Esophagus squamous epithelium (tissue), 5 donors: ENCODE measurements at places on chromosomes 3 and 15. TPM values are rescaled to one million over a fixed set of nuclear protein-coding genes. Genes with fewer than 3 reads are reported as not detected.

GRCh38 chr3:108292905-108293328, 3.4 kb upstream of the HHLA2 start:
- no peak for DNase-seq

DNA sequence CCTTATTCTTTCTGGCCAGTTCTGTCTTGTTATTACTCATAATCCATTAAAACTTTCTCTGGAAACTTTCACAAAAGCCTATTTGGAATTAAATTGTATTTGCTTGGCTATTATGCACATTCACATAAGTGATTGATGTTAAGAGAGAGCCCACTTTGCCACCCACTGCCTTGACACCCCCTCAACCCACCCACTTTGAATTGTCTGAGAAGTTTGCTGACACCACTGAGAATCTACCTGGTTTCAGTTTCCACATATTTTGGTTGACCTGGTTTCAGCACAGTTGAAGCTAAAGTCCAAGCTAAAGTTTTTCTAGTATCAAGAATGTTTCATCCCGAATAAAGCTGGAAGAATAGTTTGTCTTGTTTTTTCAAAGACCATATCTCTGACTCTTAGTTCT, 70.9 kb downstream of the ARMC8 start:
- no peak for DNase-seq

PSTPIP1 gene
- 9.9 TPM for total RNA-seq

SLC24A5 gene
- not detected for total RNA-seq

GRCh38 chr3:47288966-47289910, 6.5 kb downstream of the KLHL18 start:
- no peak for DNase-seq
